Activated T-cell treated with anti-CD3 and anti-CD28 coated beads, Interleukin-2, amount 50 U/mL, for 72 hours (primary cell): ENCODE measurements at places on chromosomes 2 and 18.

DNA sequence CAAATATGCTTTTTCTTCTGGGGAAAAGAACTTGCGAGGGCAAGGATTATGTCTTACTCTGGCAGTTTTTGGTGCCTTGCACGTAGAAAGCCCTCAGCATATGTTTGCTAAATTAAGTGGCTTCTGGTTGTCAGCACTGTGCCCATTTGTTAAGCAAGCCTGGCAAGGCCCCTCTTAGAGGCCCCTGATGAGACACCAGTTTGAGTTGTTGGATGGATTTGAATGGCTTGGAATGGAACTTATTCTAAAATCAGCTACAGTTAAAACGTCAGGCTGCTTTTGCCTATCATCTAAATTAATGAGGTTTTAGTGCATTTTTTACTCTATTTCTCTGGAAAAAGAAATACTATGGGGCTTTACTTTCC, 28.2 kb downstream of the TMEM182 start:
- no peak for DNase-seq

- DNase-seq: no peak
Measured at GRCh38 chr18:59748628-59749360, 51.6 kb upstream of the CCBE1 start.

GRCh38 chr2:132521341-132521740, 104.7 kb downstream of the GPR39 start:
- no peak for DNase-seq

GRCh38 chr2:24457696-24458386, 33.2 kb upstream of the NCOA1 start:
- DNase-seq: no peak

DNA sequence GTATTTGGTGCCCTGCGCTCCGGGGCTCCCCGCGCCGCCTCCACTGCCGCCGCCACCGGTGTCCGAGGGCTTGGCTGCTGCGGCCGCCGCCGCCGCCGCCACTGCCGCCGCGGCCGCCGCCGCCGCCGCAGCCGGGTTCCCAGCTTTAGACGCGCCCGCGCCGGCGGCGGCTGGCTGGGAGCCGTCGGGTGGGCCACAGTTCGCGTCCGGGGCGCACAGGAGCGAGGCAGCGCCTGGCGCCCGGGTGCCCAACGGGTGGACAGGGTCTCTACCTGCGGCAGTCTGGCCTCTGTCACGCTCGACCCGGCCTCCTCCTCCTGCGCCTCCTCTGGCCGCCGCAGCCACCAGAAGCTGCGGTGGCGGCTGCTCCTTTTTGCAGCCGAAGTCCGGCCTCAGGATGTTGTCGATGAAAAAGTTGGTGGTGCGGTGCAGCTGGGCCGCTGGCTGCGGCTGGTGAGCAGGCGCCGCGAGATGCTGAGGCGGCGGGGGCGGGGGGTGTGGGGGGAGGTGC, 951 bp downstream of the EN1 start:
- DNase-seq: no peak

DNA sequence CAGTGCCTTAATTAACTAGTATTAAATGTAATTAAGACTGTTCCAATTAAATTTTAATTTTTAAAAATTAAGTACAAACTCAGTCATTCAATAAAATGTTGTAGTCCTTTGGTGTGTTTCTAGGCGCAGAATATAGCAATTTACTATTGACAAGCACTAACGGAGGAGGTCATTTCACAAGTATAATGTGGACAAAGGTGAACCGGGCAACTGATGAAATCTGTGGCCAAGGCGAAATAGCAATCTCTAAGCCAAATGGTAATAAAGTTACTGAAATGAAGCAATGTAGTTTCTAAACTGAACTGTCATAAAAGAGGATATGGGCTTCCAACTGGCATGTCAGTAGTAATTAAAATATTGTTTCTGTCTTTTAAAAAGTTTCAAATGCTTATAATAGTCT, 27.5 kb downstream of the FIGN start:
- no peak for DNase-seq

DNA sequence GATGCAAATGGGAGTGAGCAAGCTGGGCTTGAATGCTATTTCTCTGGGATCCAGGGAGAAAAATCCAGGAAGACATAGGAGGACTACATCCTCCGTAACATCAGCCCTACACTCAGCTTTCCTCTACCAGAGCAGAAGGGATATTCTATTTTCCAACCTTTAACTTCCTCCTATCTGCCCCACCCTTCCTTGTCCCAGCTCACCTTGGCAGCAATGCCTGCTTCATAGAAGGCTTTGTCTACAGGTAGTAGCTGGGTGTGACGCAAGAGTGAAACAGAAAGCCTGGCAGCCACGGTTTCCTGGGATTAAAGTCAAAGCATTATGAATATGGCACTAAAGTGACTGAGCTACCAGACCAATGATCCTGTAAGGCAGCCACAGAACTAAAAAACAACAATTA, 3.9 kb downstream of the KRTCAP3 start:
- DNase-seq: no peak

GRCh38 chr2:178819147-178819875, 12.1 kb upstream of the TTN start:
- DNase-seq: no peak

DNA sequence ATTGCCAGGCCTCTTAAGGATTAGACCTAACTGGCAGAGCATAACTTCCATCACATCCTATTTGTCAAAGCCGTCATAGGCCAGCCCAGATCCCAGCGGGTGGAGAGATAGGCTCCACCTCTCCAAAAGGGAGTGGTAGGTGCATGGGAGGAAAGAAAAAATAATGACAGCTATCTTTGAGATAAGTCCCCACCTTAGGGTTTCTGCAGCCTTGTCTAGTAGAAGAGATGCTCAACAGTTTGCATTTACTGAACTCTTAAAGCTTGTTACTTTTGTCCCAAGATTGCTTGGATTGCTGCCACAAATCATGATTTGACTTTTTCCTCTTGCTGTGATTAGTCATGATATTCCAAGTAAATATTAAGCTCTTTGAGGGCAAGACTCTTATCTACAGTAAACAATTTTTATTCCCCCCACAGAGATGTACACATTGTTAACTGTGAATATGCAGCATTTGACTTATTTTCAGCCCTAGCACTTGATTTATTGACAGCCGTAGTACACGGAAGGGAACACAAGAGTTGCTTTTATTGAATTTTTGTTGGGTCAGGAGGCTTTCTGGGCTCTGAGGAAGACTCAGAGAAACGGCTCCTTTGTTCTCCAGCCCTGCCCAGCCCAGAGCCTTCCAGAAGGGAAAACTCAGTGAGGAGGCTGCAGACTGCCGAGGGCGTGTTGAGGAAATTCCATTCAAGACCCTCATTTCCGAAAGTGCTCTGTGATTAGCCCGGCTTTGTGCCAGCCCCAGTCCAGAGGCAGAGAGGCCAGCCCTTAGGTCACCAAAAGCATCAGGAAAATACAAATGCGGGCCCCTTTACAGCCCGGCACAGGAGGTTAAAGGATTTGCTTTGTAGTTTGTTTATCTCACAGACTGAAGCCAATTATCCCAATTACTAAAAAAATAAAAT, 75.5 kb upstream of the ZNF532 start:
- no peak for DNase-seq

- DNase-seq: no peak
Measured at GRCh38 chr18:10018289-10018688, 104.5 kb downstream of the VAPA start.
